Stimulated activated CD8-positive, alpha-beta memory T cell treated with anti-CD3 and anti-CD28 coated beads, Interleukin-4, amount 100 ng/mL, for 4 hours (primary cell): ENCODE measurements at places on chromosomes 7 and 10.

GRCh38 chr10:93403152-93404047 lies 78.7 kb downstream of the MYOF start:
- DNase-seq: no peak

DNA sequence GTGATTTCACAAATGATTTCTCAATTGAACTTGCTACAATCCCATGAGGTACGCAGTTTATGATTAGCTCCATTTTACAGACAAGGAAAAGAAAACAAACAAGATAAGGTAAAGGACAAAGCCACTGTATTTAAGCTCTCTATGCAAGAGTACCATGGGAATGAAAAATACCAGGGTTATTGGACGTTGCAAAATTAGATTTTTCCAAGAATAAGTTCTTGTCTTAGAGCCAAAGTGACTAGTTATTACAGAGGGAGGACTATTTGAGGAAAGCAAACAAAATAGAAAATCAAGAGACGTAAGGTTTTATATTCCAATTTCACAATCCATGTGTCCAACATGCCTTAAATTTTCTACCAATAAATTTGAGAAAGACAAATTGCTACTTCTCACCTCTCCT lies 97.9 kb upstream of the PTN start:
- DNase-seq: no peak

- DNase-seq: no peak
Measured at GRCh38 chr10:29254123-29255046, 34.5 kb upstream of the LYZL1 start.

GRCh38 chr7:75040512-75040911 lies 33.1 kb downstream of the RCC1L start:
- DNase-seq: no peak

- DNase-seq: no peak
Measured at GRCh38 chr7:6123843-6124242, 92.7 kb downstream of the ANKRD61 start.

DNA sequence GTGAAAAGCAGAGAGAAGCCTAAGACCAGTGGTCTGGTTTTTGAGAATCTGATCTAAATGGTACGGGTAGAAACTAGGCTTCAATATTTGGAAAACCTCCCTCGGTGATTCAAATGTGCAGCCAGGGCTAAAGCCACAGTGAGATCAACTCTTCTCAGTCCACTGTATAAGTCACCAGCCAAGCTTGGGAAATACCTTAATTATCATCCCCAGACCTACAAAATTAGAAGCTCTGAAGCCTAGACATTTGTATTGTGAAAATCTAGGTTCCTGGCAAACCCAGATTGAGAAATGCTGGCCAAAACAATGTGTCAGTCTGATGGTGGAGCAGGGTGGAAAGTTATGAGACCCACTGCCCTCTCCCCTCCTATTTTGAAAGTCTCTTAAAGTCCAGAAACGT lies 131.7 kb downstream of the DGKI start:
- no peak for DNase-seq

DNA sequence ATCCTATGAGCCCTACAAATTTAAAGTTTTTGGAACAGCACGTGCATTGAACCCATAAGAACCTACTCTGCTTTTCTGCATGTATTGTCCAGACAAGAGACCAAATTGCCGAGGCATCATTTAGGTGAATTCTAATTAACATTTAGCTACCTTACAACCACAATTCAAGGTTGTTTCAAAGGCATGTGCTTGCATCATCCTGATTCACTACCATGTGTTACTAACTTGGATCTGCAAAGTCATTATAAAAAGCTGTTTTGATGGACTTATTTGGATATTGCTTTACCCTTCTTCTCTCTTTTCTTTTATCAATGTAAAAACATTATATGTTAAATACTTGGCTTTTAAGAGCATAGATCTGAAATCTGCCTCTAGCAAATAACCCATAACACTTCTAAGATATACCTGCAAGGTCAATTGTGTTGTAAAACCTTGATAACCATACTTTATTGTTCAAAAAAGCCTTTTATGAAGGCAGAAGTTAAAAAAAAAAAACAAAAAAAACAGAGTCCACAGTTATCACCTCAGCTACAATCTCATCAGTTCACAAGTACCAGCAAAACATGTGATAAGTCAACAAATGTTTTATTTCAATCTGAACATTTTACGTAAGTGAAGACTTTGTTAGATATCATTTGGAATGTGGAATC lies 51.9 kb downstream of the CFTR start:
- DNase-seq: no peak

- DNase-seq: no peak
Measured at GRCh38 chr10:119734396-119735332, 8.8 kb downstream of the INPP5F start.

GRCh38 chr7:76077435-76077834 lies 29.5 kb downstream of the MDH2 start:
- no peak for DNase-seq

GRCh38 chr7:93719546-93719945 lies 145.0 kb upstream of the CALCR start:
- no peak for DNase-seq

GRCh38 chr10:32091046-32091445 lies 34.8 kb upstream of the KIF5B start:
- no peak for DNase-seq

GRCh38 chr10:46048152-46048551 lies 2.1 kb upstream of the MSMB start:
- DNase-seq: no peak

- no peak for DNase-seq
Measured at GRCh38 chr7:50714857-50715256, 67.8 kb downstream of the GRB10 start.

DNA sequence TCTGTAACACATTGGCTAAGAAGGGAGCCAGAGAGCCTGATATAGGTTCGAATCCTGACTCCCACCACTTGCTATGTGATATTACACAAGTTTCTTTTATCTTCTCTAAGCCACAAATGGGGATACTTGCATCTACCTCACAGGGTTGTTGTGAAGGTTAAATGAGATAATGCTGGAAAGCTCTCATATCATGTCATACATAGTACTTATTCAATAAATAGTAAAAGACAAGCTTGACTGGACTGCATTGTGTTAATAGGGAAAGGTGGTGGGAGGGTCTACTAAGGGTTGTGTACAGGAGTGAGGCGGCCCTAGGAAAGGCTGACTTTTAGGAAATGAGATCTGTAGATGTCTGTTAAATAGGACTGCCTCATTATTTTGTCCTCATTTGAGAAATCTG lies 35.8 kb upstream of the DNMBP start:
- DNase-seq: no peak

- no peak for DNase-seq
Measured at GRCh38 chr10:118775478-118775877, 20.7 kb upstream of the CACUL1 start.

GRCh38 chr10:11447586-11447985 lies 163.9 kb downstream of the USP6NL start:
- DNase-seq: no peak

DNA sequence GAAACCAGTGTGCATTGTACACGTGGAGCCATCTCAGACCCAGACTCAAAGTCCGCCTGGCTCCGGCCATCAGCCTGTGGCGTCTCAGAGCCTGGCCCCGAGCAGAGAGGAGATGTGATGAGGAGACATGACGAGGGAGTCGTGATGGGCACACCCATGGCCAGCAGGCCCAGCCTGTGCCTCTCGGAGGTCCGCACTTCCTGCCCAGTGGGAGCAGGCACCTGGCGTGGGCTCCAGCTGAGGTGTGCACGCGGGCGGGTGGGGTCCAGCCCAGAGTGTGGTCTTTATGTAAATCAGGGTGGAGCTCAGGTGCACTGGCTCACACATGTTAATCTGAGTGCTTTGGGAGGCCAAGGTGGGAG lies 26.0 kb upstream of the GPR146 start:
- no peak for DNase-seq

DNA sequence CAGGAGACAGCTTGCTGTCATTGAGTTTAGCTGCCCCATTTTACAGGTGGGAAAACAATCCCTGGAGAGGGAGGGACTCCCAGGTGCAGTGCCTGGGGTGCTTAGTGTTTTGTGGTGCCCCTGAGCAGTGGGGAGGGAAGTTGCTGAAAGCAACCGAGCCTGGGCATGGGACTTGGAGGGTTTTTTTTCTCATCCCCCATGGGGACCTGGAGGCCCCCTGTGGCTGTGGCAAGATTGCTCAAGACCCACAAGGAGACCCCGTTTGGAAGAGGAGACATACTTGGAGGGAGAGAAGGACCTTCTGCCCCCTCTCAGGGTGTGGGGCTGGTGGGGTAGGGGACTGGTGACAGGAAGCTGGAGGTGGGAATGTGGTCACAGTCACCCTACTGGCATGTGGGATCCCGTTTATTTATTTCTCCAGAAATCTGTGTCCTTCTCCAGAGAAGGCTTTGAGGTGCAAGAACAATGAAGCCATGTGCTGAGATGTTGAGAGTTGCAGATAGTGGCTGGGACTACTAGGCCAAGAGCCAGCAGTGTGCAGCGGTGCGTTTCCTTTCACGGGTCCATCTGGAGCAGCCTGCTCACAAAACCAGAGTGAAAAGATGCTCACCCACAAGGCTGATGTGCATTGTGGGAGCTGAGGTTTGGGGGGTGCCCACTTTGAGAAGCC lies 21.5 kb downstream of the ZMIZ1 start:
- DNase-seq: no peak

GRCh38 chr7:147196481-147196880 lies 1079.9 kb downstream of the CNTNAP2 start:
- DNase-seq: no peak

GRCh38 chr7:150337659-150338081 lies 3.8 kb downstream of the RARRES2 start:
- DNase-seq: no peak

DNA sequence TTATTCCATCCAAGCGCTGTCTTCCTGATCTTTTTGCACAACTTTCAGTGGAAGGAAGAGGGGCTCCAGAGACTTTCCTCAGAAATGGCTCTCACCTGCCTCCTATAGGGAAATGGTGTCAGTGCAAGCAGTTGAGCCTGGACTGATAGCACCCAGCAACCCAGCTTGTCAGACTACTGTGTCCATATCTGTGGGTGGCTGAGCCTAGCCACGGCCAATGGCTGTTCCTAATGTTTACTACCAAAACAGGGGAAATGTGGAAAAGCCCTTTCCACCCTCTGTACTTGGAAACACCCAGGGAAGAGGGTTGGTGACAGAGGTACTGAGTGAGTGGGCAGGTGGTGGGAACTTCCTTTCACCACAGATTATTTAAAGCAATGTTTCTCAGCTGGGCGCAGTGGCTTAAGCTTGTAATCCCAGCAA lies 4.3 kb upstream of the YKT6 start:
- no peak for DNase-seq

GRCh38 chr10:42638821-42639270 lies 476 bp upstream of the ZNF33B start:
- no peak for DNase-seq

GRCh38 chr10:28058746-28059145 lies 59.9 kb upstream of the ODAD2 start:
- DNase-seq: no peak

DNA sequence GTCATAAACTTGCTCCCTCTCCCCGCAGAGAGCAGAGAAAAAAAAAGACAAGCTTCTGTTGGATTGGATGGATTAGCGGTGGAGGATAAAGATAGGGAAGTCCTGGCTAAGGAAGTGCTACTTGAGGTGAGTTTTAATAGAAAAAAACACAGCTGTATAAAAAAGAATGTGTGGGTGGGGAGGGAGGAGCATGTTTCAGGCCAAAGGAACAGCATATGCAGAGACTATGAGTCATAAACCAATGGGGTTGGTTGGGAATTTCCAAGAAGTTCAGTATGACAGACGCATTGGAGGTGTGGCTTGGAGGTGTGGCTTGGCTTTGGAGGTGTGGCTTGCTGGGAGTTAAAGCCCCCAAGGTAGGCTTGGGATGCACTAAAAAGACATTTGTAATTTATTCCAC lies 103.0 kb upstream of the LSM8 start:
- DNase-seq: no peak

DNA sequence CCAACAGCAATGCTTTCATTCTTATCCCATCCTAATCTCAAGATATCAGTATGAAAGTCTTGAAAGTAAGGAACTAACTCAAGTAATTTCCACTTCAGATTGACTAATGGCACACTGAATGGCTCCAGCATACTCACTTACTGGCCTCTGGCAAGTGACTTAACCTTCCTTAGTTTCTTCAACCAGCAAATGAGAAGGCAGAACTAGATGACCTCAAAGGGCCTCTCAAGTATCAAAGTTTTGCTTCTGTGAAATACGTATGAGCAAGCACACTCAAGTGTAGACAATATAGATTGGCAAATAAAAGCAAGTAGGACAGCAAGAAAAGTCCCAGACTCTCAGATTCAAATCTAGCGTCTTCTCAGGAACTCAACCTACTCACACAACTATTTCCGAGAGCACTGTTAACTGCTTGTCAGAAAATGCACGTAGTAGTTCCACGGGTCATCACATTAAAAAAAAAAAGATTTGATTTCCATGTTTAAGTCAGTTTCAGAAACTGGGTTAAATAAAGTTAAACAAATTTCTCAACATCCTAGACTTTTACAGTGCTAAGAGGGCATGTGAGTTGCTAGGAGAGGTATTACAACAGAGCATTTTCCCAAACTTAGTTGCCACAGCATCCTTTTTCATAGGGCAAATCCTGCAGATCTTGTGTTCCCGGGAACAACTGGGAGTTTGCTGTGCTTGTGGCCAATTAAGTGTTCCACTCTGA lies 276.9 kb upstream of the KLF14 start:
- DNase-seq: no peak

DNA sequence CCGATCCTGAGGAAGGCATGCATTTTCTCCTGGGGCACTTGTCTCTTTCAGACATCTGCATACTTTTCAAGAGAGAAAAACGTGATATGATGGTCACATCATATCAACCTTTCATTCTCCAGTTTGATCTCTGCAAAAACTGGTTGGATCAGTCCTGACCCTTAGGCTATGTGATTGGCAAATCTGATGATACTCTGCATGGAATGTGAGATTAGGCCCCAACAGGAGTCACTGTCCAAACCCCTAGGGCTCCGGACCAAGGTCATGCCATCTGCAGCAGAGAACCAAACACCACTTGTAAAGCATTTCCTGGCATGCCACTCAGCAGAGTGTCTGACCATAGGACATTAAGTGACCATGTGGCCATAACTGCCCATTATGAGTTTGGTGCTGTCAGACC lies 8.6 kb downstream of the GCK start:
- DNase-seq: no peak

GRCh38 chr7:92850516-92850915 lies 14.1 kb upstream of the CDK6 start:
- DNase-seq: no peak

DNA sequence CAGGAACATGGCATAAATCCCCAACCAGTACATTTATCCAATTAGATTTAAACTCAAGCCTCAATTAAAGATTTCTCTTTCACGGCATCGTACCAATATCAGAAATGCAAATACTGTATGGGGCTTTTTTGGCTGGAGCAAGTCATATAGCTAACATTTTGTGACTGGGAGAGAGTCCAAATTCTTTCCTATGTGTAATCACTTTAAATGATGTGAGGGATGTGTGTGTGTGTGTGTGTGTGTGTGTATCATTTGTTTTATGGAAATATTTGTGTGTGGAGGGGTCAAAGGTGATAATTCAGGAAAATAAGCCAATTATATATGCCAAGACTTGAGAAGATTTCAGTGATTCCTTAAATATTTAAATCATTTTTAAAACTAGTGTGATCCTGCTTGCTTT lies 196.6 kb downstream of the TRIL start:
- DNase-seq: no peak

DNA sequence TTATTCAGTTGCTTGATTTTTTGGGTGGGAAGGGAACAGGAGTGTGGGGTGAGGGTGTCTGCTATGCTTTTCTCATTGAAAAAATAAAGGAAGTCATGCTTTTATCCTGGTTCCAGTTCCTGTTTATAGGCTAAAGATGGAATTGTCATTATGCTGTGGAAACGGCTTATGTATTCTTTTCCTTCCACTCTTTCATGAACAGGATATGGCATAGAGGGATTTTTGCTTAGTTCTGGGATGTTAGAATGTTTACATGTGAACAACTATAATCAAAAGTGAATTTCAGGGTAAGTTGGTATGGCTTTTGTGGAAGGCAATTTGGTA lies 35.9 kb upstream of the PTPN12 start:
- no peak for DNase-seq
